IMR-90 (cell line): ENCODE measurements at places on chromosomes 12 and 14. TPM values are rescaled to one million over a fixed set of nuclear protein-coding genes. Genes with fewer than 3 reads are reported as not detected.
A peak's percentile ranks its signal among the peaks of the same experiment; 100 is the strongest.

GRCh38 chr14:49853572-49854375, 1.2 kb upstream of the NEMF start:
- peak; percentile 81 for DNase-seq

GRCh38 chr12:42426746-42427145, 100.8 kb downstream of the PPHLN1 start:
- peak; percentile 72 for DNase-seq

DNA sequence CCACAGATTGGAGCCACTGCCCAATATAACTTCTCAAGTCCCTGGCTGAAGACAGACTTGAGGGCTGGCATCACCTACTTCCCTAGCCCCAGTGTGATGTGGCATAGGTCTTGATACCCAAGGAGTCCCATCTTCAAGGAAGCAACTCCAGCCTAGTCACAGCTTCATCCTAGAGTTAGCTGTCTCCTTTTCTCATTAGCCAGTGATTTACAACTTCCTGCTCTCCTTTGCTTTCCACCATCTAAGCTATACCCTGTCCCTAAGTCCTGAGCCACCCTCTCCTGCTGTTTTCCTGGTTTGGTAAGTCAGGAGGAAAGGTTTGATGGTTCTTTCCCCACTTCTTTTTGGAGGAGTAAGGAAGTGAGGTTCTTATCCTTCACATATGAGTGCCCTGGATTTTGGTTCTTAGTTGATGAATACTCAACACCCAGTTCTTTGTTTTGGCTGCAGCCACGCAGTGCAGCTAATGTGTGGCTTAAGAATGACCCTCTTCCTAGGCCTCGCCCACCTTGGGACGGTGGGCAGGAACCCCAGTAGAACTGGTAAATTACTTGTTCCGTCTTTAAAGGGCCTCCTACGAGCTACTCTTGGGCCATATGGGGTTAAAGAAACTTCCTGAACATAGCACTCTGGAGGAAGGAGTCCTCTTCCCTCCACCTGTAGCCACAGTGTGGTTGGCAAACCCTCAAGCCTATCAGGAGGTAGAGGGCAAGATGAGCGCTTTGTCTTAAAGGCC, 3.9 kb upstream of the GPX2 start:
- DNase-seq = no peak

Gene RNASE7
- total RNA-seq = not detected in 2 replicates

DNA sequence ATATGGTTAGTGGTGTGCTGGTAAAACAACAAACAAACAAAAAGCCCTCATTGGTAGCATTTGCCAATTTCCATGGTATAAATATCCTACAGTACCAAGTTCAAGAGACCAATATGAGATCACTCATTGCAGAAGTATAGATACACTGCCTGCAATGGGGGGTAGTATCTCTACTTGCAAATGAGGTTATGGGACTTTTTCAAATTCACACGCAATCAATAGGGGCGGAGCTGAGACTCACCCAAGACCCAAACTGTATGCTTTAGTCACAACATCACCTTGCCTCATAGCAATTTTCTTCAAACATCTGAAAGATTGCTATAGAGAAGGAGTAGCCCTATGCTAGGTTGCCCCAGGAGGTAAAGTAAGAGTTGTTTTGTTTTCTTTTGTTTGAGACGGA, 93.7 kb downstream of the VCPKMT start:
- no peak for DNase-seq

Gene MUCL1
- total RNA-seq = not detected in 2 replicates
